ENCODE measurements at places on chromosomes 7 and 10.
A peak's percentile ranks its signal among the peaks of the same experiment; 100 is the strongest.

- DNase-seq = peak; percentile 62
Measured at GRCh38 chr7:100127866-100128636, 1.3 kb downstream of the MBLAC1 start.

DNA sequence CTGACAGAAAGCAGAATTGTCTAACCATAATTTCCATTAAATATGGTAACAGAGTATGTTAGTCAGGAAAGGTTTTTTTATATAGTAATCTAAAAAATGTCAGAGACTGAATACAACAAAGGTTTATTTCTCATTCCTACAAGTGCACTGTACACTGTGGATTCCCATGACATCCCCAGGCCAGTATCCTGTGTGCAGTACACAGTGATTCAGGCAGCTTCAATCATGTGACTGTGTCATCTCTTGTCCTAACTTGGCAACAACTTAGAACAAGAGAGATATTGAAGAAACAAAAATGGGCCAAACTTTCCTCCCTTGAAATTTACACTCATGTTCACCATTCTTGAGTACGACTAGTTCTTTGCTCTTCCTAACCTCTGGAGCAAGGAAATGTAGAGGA is 189.8 kb upstream of the SEMA3A start:
- no peak for DNase-seq

DNA sequence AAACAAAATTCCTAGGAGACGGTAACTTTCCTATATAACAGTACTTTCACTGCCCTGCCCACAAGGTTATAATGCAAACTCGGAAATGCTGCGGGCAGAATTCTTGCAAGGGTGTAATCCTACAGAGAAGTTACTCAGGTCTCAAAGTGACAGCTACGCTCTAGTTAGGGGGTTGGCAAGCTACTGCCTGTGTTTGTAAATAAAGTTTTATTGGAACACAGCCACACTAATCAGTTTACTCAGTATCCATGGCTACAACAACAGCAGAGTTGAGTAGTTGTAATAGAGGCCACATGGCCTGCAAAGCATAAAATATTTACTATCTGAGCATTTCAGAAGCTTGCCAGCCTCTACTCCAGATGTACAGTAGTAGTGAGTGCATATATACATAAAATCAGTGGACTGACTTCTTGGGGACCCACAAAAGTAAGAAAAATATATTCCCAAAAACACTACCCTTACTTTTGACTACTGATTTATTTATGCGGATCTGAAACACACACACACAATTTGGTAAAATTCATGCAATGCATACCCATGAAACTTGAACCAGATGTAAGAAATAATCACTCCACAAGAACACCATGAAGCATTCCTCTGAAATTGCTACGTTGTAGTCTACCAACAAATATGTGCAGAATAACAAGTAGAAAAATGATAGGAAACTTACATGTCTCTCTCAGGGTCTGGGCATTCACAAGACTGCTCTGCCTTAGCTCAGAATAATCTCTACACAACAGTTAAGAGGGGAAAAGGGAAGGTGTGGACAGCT is 53.0 kb downstream of the SMURF1 start:
- no peak for DNase-seq

DNA sequence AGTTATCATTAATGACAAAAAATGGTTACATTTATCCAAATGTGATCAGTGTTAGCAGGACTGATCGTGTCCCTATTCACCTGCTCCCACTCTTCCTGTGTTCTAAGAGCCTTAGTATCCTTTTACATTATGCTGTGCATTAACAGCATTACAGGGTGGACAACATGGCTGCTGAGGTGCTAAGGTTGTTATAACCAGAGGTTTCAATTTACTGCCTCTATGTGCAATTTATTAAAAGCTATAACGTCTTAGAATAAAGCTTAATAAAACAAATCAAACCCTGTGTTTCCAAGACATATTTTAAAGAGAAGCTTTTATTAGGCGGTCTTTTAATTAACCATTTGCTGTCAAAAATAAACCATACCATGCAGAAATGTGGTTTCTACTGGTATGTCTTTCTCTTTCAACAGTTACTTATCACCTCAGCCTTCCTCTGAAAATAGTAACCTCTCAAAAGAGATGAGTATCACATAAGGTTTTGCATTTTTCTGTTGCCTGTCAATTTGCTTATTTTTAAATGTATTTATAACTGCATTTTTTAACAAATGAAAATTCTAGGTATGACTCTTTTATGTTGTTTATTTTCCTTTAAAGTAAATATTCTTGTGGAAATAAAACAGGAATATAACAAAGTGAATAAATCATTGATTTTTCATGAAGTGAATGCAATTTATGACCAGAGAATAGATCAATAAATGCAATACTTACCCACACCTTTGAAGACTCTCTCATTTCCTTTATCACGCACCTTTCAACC is 849.8 kb upstream of the SORCS1 start:
- DNase-seq = no peak

DNA sequence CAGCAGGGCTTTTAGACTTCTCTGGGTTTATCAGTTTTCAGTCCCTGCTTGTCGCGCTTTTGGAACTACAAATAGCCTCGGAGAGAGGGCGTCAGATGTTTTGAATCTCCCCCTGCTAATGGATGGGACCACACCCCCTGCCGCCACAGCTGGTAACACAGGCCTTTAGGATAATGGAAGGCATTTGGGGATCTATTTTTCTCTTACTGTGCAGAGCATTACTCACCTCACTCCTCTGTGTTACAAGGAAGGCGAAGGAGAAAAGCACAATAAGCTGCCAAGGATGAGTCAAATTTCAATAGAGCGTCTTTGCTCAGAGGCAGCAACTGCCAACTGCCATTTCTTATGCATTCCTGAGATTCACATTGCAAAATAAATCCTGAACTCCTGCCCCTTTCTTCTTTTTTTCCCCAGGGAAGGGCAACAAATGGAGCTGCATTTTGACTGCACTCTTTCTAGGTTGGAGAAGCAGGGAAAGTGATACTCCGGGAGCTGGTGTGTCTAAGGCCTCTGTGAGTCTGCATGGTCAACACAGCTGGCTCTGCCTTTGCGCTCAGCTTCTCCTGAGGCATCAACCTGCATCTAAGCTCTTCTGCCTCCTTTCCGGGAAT is 31.5 kb upstream of the SMNDC1 start:
- DNase-seq = peak; percentile 15

- DNase-seq = no peak
Measured at GRCh38 chr10:7649673-7650300, 17.0 kb downstream of the ITIH5 start.

DNA sequence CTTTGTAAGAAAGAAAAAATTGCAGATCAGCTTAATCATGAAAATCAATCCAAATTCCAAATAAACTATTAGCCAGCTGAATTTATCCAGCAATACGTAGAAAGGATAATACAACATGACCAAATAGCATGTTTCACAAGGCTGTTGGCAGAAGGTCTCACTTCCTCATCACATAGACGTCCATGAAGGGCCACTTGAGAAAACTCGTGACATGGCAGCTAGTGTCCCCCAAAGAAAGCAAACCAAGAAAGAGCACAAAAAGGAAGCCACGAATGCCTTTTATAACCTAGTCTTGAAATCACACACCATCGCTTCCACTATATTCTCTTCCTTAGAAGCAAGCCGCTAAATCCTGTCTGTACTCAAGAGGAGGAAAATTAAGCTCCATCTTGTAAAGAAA is 105.6 kb upstream of the NRBF2 start:
- DNase-seq = no peak

- no peak for DNase-seq
Measured at GRCh38 chr7:6453734-6454133, 6.0 kb upstream of the DAGLB start.

- no peak for DNase-seq
Measured at GRCh38 chr7:36287371-36288241, 102.1 kb upstream of the ANLN start.

DNA sequence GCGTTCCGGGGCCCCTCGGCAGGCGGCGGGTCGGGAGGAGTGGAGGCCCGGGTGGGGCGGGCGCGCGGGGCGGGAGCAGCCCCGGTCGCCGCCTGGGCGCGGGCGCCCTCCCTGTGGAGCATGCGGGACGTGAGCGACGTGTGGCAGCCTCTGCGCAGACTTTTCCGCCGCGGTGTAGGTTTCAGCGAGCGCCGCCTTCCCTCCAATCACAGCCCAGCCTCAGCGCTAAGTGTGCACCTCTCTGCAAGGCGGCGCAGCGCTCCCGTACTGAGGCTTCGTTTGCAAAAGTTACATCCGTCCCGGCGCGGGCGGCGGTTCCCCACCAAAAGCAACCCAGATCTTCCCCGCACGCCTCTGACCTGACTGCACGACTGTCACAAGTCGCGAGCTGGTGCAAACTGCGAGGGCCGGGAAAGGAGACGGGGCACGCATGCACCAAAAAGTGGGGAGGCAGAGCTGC is 1.2 kb upstream of the PFKFB3 start:
- peak; percentile 36 for DNase-seq

GRCh38 chr7:6015917-6016652 is 7.0 kb downstream of the AIMP2 start:
- DNase-seq = peak; percentile 94

DNA sequence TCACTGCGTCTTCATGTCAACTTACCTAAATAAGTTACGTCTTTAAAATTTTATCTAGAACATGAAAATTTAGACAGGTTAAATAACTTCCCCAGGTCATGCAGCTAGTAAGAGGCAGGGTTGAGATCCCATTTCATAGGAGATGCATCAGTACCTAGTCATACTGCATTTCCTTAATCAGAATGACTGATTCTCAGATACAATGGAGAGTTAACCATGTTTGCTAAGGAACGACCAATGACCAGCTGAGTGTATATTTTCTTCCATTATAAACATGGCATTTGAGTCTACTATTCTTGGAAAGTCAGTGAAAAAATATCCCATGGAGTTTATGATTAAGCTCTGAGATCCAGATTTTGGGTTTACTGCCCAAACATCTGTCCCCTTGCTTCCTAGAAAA is 39.6 kb downstream of the ENTPD1 start:
- DNase-seq = no peak

- DNase-seq = no peak
Measured at GRCh38 chr10:74300666-74301065, 149.6 kb downstream of the ADK start.

DNA sequence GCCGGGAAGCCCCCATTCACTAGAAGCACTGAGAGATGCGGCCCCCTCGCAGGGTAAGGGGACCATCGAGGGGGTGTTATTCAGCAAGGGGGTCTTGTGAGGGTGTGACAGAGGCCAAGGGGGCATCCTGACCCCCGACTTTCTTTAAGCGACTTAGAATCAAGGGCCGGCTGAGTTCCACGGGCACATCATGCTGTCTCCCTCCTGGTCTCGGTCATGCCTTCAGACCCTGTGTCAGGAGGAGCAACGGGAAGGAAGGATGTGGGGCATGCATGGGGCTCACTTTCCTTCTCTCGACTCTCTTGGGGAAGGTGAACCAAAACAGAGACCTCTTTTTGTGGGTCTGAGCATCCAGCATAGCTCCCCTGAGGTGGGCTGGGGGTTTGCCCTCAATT is 2.5 kb downstream of the ACSL5 start:
- DNase-seq = no peak

DNA sequence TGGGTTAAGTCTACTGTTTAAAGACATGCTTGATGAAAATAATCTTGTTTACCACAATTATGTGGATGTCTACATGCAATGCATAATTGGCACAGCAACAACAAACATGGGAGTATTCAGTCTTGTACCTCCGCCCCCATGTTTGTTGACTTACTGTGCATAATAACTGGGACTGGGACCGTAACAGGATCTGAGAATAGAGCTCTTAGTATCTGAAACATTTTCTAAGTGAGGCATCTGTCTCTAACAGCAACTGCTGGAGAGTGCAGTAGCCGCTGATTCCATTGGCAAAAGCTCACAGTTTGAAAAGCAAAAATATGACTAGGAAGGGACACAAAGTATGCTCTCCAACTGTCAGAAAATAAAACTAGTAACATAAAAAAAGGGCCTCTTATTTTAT is 61.6 kb downstream of the ENO4 start:
- no peak for DNase-seq

DNA sequence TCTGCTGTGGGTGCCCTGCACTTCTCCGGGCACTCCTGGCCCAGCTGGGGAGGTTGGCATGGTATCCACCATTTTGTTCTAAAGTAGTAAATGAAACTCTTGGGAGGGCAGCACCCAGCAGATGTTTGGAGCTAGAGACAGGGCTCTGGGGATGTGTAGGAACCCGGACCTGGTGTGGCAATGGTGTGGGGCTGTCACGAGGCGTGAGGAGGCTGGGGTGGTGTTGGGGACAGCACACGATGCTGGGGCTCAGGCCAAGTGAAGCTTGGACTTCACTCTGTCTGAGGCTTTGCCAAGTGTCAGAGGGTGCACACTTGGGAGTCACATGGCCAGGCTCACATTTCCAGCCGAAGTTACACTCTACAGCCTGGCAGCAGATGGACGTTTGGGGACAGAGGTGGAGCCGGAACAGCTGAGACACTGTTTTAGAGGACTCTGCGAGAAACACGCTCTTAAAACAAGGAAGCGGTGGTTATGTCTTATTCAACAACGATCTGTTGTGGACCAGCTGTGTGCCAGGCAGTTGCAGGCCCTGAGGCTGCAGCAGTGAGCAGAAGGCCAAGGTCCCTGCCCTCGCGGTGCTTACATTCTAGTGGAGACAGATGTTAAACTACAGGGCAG is 118.2 kb downstream of the CUX1 start:
- DNase-seq = no peak

DNA sequence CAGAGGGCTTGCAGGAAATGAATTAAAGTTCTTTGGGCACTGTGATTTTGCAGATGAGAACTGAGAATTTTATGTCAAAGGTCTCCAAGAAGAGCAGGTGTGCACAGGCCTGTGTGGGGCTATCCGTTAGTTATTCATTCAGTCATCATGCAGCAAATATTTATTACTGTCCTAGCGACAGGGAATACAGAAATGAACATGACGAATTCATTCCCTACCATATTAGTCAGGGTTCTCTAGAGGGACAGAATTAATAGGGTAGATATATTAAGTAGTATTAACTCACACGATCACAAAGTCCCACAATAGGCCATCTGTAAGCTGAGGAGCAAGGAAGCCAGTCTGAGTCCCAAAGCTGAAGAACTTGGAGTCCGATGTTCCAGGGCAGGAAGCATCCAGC is 2.9 kb upstream of the MMP21 start:
- DNase-seq = no peak

GRCh38 chr7:3918576-3918975 is 617.5 kb downstream of the SDK1 start:
- DNase-seq = no peak

DNA sequence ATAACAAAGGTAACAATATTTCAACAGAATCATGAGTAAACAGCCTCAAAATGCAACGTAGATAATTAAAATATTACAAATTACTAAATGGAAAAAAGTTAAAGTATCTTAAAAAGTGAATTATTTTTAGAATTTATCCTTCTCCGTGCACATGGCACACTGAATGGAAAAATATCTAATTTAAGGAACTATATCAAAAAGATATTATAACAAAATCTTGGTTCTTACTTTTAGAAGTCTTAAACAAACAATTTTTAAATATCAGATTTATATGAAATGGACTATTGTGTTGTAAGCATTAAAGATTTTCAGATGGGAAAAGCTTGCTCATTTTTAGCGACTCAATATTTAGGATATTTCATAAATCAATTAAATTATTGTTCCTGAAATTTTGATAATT is 72.0 kb downstream of the AGMO start:
- DNase-seq = no peak
